GM19239 (cell line): ENCODE measurements at places on chromosomes 11 and 22.

GRCh38 chr11:124801014-124801413 is 808 bp upstream of the MSANTD2 start:
- DNase-seq, result no peak

GRCh38 chr11:96990914-96991313 is 601.1 kb downstream of the JRKL start:
- no peak for DNase-seq

DNA sequence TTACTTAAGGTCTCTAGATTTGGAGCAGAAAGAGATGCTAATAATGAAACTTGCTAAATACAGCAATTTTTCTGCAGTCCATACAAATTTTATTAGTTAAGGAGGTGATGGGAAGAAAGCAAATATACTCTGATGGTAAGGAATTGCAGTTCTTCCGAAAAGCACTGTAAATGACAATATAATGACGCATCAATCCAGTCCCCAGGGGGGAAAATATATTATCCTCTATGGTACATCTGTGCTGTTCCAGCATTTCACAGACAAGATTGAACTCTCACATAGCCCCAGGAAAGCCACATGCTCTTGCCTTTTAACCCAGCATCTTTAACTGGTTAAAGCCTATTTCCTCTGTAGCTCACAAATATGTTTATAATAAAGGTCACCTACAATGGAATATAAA is 416.6 kb upstream of the CCDC90B start:
- no peak for DNase-seq

- no peak for DNase-seq
These were observed 5.4 kb upstream of the DNAJB13 start for GRCh38 chr11:73945396-73945795.

DNA sequence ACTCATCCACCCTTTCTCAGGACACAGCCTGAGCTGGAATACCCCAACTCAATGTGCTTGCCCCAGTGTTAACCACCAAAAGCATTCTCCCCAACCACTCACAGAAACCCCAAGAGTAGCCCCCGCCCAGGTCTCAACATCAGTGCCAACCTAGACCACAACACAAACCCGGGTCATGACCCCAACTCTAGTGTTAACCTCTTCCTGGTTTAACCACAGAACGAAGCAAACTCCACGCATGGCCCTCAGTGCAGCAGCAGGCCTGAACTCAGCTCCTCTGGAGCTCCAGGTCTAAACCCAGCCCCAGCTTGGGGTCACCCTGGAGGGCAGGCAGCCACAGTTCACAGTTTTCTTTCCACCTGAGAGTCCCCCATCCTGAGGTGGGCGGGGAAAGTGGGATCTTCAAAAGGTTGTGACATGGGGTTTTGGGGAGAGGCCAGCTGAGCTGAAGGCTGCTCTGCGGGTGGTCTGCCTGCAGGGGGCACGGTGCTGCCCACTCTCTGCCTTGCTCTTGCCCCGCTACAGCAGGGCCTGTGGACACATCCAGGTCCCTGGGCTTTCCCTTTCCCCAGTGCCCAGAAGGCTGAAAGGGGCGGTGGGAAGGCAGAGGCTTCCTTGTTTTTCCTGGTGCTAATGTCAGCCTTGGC is 37.9 kb downstream of the NECTIN1 start:
- DNase-seq, result no peak

GRCh38 chr22:32205974-32206773 is 1.3 kb upstream of the RFPL2 start:
- no peak for DNase-seq
